BE2C (cell line): ENCODE measurements at places on chromosomes 6 and 20.

- DNase-seq, result no peak
These were observed 56.1 kb upstream of the HFE start for GRCh38 chr6:26031151-26031594.

- DNase-seq, result no peak
These were observed 14.5 kb downstream of the SOD2 start for GRCh38 chr6:159678574-159678973.

DNA sequence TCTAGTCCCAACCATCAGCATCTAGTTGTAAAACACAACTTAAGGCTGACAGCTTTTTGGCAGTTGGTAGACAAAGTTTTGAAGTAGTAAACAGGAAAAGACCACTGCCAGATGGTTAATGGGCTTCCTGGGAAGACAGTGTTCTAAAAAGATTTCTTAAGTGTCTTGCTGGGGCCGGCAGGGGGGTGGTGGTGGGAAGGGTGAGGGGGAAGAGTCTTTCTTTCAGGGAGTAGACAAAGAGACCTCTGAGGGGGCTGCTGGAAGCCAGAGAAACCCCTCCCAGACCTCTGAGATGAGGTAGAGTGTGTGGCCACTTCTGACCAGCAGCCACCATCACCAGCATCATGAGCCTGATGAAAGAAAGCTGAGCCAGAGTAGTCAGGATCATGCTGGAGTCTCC, 784.9 kb downstream of the TENT5A start:
- no peak for DNase-seq

DNA sequence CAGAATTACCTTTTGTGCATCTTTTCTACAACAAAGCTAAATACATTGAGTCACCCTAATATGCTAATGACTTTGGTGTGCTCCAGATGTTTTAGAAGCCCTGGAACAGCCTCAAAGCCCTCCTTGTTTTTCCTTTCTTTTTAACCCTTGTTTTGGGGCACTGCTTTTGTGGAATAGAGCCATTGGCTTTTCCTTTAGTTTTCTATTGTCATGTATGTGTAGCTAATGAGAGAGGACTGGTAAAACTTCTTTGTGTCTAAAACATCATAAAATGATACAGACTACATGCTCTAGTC, 158.8 kb downstream of the JARID2 start:
- no peak for DNase-seq

GRCh38 chr6:43717822-43718221, 30.2 kb upstream of the MRPS18A start:
- no peak for DNase-seq

DNA sequence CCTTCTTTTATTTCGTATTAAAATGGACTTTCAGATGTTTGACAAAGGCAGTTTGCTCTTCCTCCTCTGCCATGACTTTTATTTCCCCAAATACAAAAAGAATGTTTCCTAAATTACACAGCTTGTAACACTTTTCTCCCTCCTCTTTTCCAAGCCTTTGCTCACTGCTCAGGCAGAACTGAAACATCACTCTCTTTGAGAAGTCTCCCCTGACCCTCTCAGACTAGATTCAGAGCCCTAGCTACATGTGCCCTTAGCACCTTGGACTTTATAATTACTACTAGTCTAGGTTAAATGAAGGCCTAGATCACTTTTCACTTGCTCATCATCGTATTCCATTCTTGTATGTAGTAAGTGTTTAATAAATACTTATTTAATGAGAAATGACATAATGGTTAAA, 8.5 kb upstream of the KIF6 start:
- no peak for DNase-seq
